Stimulated activated effector memory CD8-positive, alpha-beta T cell treated with anti-CD3 and anti-CD28 coated beads, Interleukin-12 subunit alpha, Interleukin-12 subunit beta, amount 100 ng/mL, for 72 hours (primary cell): ENCODE measurements at places on chromosomes 11 and 22.

- DNase-seq: no peak
Observed at GRCh38 chr11:55942785-55943392, 6.7 kb upstream of the OR5I1 start.

DNA sequence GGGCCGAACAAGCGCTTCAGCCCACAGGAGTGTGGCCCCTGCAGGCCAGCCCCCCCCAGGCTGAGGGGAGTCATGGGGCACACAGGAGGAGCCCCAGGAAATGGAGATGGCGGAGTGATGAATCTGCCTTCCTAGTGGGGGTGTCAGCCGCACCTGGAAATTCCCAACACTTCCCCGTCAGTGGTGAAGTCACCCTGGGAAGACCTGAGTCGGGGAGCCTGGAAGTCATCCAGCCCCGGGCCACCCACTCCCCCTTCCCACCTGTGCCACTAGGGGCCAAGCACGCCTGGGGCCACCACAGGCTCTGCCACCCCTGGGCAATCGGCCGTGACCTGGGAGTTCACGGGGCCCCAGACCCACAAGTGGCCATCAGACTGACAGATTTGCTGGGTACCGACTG lies 12.6 kb downstream of the WNT7B start:
- no peak for DNase-seq

DNA sequence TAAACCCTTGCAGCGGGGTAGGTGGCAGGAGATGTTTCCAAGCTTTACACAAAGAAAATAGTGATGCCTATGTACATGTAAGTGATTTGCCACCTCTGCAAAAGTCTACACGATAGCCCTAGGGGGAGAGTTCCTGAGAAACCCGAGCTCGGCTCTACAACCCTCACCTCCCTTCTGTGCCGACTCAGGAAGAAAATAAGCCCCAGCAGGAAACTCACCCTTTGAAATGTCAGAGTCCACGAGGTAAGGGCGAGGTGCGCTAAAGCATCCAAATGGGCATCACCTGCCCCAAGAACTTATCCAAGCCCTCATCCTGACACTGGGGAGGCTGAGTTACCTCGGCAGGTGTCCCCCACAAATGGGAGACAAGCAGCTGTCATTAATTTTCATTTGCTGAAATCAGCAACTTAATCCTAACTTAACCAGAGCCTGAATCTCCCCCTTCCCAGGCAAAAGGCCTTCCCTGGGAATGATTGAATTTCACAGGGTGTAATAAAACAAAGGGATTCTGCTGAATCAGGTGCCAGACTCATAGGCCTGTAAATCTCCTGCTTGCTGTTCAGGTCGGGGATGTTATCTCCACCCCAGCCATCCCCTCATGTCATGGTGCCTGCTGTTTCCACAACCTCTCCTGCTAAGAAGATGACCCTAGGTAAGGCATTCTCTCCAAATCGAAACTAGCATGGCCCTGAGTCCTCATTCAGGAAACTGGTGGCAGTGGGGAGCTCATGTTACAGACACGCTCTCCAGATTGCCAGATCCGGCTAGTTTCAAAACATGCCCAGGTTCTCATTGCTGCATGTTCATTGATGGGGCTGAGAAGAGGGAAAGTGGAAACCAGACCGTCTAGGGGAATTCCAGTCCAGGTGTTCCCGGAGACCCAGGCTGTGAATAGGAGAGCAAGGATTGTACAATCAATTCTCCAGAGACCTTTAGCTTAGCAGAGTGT lies 105.3 kb upstream of the KIRREL3 start:
- no peak for DNase-seq

DNA sequence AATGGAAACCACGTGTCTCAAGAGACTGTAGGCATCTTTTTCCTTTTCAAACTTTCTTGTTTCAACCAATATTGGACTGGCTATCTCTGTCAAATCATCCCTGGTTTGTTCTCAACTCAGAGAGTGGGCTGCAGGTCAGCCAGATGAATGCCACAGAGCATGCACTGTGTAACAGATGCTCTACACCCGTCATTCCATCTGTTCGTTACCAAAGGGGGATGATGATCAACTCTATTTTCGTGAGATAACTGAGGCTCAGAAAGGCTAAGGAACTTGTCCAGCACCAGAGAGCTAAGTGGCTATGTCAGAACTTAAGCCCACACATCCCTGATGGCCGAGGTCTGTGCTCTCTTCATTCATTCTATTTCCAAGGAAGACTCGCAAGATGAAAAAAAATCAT lies 42.1 kb downstream of the SLC1A2 start:
- no peak for DNase-seq

DNA sequence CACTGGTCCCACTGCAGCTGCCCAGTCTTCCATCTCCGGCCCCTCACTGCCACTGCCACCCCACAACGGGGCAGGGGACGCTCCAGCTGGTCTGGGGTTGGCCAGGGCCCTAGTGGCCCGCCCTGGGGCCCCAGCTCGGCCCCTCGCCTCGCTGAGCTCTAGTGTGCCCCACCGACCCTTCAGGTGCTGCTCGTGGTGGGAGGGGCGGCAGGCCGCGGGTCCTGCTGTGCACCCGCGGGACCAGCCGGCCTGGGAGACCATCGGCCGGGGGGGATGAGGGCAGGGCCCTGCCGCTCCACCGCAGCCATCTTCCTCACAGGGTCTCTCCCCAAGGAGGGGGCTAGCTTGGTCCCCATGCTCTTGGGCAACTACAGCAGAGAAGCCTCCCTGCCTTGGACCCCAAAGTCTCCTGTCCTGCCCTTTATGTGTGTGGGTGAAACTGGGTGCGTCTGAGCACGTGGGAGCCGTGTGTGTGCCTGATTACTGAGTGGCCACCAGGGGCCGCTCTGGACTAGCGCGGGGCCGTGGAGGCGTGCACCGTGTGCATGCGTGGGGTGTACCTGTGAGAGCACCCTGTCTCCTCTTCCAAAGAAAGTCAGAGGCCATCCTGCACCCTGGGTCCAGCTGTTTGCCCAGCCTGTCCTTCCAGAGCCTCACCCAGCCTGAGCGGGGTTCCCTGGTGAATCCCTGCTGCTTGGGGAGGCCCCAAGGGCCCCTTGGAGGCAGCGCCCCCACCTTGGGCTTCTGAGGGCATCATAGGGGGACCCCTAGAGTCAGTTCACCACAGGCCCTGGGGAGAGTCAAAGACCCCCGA lies 6.0 kb upstream of the ACR start:
- DNase-seq: peak; percentile 65

DNA sequence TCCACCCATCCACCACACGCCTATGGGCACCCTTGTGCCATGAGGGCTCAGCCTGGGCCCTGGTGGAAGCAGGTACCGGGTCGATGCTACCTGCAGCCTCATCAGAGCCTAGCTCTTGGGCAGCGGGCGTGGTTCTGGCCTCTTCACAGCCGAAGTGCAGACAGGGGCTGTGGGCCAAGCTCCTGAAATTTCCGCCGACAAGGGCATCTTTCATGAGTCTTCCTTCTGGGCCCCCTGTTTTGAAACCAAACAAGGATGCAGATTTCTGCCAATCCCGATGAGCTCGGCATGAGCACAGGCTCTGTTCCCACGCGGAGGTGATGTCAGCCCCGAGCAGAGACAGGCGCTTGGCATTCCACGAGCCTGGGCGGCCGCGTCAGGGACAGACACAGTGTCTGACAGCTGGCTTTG lies 22.6 kb upstream of the MGAT3 start:
- no peak for DNase-seq
